ENCODE measurements at places on chromosomes 2 and 18.

- DNase-seq = no peak
Observed at GRCh38 chr18:9447334-9447733, 28.0 kb upstream of the RALBP1 start.

GRCh38 chr2:202494300-202495229 lies 118.4 kb downstream of the BMPR2 start:
- no peak for DNase-seq

GRCh38 chr2:150432312-150432625 lies 55.2 kb downstream of the RND3 start:
- no peak for DNase-seq

- DNase-seq = no peak
Observed at GRCh38 chr2:11757101-11757500, 10.7 kb downstream of the LPIN1 start.
